CD4-positive, alpha-beta T cell (primary cell): ENCODE measurements at places on chromosomes 3 and 15.

DNA sequence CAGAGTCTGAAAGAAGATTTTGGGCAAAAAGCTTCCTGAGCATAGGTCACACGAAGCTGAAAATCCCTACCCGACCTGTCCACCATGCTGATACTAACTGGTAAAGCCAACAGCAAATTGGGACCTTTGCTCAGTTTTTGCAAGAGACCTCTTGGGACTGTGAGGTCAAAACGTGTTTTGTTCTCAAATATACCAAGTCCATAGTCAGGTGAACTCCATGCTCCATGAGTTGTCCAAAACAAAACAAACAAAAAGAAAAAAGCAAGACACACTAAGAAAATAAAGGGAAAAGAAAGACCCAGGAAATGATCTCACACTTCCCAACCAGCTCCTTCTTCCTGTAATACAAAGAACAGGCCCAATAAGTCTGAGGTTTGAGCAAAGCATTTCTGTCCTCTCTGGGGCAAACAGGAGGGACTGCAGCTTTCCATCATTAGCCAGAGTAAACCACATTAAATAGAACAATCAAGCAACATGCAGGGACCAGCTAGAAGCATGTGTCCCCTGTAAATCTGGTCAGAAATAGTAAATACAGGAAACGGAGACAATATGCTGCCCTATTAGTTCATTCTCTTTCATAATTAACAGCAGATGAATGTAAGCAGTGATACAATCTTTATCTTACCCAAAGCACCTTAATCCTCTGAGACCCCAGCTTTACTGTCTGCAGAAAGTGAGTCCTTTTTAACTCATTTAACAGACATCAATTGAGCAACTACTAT, 125.0 kb upstream of the LIPC start:
- no peak for DNase-seq

DNA sequence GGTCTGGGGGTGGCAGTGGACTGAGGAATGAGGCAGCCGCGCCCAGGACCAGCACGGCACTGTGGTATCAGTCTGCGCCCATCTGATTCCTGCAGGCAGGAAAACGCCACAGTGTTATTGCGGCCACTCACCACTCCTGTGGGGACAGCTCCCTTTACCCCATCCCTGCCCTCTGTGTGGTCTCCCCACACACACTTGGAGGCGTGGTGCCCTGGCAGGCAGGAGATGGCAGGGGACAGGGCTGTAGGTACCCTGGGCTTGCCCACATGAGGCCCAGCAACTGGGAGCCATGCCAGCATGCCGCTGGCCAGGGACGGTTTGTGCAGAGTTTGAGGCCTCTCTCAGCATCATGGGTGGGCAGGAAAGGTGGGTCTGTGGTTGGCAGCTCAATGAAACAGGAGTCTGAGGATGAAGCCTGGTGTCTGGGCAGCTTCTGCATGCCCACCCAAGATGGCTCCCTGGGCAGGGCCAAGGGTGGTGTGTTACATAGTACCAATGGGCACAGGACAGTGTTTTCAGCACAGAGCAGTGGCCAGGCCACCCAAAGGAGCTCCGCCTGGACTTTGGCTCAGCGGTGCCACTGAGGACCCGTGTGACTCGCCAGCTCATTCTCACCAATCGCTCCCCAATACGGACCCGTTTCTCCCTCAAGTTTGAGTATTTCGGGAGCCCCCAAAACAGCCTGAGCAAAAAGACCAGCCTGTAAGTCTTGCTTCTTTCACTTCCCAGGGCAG, 27.2 kb downstream of the ACAA1 start:
- no peak for DNase-seq

GRCh38 chr3:146921693-146922092, 316.5 kb upstream of the PLSCR5 start:
- DNase-seq: no peak

DNA sequence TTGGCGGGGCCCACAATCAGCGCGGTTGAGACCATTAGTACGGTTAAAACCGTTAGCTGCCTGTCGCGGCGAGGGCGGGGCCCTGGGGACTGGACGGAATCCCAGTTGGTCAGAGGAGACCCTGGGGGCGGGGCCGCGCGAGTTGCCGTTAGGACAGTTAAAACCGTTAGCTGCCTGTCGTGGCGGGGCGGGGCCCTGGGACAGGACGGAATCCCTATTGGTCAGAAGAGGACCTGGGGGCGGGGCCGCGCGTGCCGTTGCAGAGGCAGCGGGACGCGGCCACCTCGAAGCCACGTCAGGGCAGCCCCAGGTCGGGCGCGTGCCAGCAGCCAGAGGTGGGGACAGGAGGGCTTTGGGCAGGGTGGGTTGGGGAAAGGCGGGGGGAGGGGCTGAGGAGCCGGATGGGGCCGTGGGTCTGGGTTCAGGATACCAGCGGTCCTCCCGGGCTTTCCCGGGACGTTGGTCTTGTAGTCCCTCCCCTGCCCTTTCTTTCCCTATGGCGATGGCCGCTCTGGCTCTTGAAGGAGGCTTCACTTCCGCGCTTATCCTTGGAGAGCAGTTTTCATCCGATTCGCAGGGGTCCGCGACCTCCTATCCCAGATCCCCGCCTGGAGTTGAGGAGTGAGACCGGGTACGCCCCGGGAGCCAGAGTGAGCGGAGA, 28.0 kb downstream of the KLHDC8B start:
- no peak for DNase-seq

GRCh38 chr3:143414571-143415253, 295.1 kb downstream of the CHST2 start:
- no peak for DNase-seq

GRCh38 chr3:86168512-86168911, 822.4 kb downstream of the VGLL3 start:
- DNase-seq: no peak

DNA sequence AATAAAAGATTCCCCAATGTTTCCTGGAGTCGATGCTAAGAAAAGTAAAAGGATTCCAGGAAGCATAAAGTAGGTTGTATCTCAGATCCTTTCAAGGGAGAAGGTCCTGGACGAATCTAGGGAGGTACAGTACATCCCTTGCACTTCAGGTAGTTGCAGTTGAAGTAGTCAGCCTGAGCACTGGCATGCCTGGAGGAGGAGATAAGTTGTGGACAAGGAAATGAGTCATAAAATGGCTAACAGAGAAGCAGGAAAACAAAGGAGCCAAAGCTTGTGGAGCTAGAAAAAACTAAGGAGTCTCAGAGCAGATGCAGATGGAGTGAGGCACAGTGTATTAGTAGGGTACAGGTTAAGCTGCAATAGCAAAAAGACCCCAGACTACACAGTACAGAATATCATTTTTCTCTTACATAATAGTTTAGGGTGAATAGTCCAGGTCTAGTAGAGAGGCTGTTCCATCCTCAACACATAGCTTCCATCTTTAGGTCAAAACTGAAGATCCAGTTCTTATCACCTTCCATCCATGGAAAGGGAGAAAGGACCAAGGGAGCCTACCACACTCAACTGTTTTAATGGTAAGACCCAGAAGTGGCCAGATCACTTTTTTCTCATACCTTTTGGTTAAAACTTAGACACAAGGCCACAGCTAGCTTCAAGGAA, 41.3 kb downstream of the COL6A5 start:
- DNase-seq: no peak

DNA sequence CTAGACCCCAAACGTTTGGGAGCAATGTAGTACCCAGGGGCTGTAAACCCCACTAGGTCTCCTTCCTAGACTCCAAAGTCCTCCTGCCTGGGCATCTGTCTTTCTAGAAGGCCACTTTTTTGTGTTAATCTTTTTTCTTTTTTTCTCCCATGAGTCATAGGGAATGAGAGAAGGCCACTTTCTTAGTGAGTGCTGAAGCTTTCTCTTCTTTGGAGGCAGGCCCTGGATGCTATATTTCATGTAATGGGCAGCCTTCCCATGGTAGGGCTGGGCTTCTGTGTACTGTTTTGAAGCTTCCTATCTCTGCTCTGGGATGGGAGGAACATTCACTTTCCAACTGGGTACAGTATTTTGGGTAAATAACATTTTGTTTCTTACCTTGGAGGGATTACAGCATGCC, 15.2 kb upstream of the RTP2 start:
- no peak for DNase-seq

DNA sequence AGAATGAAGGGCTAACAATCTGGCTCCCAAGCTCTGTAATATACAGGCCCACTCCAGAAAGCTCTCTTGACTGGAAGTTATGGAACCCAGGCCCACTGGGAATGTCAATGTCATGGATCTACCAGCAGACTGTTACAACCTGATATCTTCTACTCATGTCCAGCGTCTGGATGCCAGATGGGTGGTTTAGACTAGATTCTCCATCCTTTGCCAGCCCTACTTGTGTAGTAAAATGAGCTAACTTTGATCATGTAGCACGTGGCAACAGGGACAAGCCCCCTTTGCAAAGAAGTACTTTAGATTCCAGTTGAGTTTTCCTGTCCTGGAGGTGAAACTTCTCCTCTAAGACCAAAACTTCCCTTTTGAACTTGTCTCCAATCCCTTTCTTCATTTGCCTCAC, 55.1 kb downstream of the HEG1 start:
- DNase-seq: no peak
